Stimulated activated CD8-positive, alpha-beta memory T cell treated with anti-CD3 and anti-CD28 coated beads, Interleukin-15, amount 100 ng/mL, for 1 hour (primary cell): ENCODE measurements at places on chromosomes 11 and 22.

DNA sequence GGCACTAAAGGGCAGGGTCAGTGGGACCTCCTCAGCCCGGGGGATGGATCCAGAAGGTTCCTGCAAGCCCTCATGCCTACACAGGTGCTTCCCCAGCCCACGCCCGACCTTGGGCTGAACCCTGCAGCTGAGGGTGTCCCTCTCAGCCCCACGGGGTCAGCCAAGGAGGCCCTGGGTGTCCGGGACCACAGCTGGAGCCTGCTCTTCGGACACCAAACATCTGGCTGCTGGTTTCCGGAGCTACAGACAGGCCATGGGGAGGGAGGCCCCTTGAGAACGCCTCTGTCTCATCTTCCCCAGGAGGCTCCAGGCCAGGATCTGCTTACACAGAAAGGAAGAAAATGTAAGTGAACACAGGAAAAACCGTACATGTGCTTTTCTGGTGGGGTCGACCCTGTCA is 355.7 kb downstream of the MN1 start:
- no peak for DNase-seq

DNA sequence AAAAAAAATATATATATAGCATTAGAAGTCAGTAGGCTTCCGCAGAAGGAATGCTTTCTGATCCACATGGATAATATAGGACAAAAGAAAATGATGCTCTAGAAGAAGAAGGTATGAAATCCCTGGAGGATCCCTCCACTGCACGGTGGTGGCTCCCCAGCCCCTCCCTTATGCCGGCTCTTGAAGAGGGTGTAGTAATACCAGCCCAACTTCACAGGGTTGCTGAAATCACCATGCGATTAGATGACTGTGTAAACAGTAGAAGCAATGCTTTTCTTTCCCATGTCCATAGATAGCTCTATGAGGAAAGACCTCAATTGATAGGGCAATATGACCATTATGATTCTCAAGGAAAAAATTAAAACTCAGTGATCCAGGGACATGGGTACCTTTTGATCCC is 3.2 kb upstream of the ETS1 start:
- no peak for DNase-seq

GRCh38 chr11:126153972-126154371 is 57.5 kb downstream of the RPUSD4 start:
- DNase-seq, result no peak

DNA sequence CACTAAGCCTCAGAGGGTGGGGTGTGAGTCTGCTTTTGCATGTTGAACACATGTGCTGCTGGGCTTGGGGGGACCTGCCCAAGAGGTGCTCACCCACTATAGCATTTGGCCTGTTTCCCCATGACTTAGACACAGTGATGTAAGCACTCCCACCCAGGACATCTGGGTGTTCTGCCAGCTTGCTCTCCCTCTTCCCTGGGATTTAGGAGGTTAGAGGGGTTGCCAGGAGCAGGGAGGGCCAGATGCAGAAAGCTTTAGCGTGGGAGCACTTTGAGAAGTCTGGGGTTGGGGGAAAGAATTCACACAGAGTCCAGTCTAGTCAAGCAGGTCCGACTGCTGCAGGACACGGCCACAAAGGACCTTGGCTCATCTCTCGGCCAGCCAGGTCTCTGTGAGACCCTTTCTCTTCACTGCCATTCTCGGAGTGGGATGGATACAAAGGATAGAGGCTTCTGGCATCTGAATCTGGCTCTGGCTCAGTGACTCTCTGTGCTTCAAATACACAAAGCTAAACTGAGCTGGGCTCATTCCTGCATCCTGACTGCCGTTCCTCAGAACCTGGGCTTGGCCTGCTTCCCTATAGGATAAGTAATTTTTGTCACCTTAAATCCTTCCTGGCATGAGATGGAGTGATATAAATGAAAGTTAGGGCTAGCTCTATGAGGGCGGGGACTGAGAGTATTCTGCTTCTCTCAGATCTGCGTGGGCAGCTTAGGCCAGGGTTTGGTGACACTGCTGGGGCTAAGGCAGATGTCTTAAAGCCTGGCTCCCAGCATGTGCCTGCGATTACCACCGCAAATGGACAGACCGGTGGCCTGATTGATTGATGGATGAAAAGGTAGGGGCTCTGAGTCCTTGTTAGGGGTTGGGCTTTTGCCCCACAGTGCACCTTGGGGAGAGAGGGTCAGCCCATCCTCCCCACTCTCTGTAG is 14.5 kb downstream of the USP2 start:
- no peak for DNase-seq

DNA sequence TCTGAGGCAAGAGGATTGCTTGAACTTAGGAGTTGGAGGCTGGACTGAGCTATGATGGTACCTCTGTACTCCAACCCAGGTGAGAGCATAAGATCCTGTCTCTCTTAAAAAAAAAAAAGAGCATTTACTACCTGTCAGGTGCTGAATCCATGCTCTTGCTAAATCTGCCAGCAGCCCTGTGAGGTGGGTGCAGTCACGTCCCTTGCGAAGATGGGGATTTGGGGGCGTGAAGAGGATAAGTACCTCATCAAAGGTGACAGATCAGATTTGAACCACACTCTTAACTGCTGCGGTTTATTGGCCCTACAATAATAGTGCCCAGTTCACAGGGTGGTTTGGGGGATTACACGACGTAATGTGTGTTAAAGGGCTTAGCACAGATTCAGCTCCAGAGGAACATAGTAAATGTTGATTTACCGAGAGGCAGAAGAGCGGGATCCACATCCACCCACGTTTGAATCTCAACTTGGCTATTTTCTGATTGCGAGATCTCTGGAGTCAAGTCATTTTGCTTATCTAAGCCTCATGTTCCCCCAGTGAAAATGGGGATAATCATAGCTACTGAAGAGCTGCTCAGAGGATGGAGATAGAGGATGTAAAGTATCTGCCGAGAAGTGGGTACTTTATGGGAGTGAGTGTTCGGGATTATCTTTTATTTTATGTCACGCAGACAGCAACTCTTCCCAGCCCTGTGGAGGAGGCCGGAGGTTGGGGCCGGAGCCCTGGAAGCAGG is 28.1 kb upstream of the LRRC10B start:
- no peak for DNase-seq

GRCh38 chr22:40853333-40853732 is 3.1 kb downstream of the ST13 start:
- no peak for DNase-seq

DNA sequence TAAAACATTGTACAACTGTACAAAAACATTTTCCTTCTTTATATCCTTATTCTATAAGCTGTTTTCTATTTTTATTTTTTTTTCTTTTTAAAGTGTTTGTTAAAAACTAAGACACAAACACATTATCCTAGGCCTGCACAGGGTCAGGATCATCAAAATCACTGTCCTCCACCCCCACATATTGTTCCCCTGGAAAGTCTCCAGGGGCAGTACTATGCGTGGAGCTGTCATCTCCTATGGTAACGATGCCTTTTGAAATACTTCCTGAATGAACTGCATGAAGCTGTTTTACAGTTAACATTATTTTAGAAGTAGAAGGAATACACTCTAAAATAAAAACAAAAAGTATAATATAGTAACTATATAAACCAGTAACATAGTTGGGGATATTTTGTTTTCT is 67.2 kb downstream of the ZC3H12C start:
- DNase-seq, result no peak

DNA sequence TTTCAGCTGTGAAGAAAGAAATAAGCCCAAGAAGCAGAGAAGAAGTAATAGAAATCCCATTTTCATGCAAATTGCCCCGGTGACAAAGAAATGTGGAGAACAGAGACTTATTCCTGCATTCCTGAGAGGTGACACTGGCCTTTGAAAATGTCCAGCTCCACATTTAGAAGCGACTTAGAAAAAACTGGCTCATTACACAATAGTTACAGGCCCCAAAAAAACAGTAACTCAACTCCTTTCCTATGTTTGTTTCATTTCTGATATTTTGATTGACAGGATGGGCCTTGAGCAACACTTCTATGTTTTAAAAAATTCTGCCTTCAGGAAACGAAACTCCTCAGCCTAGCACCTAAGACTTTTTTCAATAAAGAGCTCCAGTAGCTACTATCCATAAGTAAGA is 726.9 kb upstream of the TENM4 start:
- no peak for DNase-seq

GRCh38 chr22:29147331-29147899 is 58.3 kb upstream of the EMID1 start:
- DNase-seq, result no peak
